Mesothelial cell of epicardium (in vitro differentiated cells): ENCODE measurements at places on chromosomes 11 and 22.

DNA sequence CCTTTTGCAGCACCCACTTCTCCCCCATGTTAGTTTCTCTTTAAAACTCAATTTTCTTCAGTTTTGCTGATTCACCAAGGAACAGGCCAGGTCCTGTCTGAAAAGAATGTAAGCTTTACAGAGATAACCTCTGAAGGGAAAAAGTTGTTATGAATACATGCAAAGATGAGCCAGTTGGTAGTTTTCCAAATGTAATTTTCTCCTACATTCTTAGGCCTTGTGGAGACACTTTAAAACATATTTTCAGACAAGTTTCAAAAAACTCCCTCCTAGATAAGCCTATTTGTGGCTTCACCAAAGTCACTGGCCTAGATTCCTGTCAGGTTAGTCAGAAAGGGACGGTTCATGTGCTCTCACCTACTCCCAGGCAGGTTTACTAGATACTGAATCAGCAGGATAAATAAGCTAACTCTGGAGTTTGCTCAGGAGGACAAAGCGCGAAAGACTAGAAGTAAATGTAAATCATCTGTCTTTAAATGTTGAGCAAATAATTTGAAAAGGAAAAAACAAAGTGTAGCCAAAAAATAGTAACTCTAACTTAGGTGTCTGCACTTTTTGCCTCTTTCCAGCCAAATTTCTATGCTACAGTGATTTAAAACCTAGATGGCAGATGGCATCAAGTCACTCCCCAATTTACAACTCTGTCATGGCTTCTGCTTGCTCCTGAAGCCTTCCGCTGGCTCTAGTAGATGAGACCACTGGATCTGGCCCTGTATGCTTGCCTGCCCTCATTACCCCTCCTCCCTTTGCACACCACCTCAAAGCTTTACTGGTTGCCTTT, 4.9 kb upstream of the ATP6V1E1 start:
- DNase-seq, result no peak

DNA sequence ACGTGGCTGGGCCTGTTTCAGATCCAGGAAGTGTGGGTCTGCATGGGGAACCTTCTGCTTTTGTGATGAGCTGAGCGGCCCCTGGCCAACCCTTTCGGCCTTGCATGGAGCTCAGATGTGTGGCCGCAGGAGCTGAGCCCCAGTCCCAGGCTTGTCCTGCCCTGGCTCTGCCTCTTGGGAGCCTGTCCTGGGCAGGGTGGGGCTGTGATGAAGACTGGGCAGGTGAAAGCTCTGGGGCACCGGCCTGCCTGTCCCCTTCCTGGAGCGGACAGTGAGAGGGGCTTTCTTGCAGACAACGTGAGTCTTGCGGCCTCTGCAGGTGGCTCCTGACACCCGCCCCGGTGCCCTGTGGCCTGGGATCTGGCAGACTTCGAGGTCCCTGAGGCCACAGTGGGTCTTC, 1296.6 kb downstream of the BRD1 start:
- no peak for DNase-seq

- no peak for DNase-seq
These were observed 89.1 kb downstream of the RPS6KA4 start for GRCh38 chr11:64447831-64448598.

GRCh38 chr11:73972620-73973449, 9.8 kb downstream of the UCP2 start:
- DNase-seq, result no peak

- DNase-seq, result no peak
These were observed 68.9 kb upstream of the KCNQ1OT1 start for GRCh38 chr11:2768471-2769408.

GRCh38 chr22:47052236-47053012, 290.0 kb downstream of the TBC1D22A start:
- DNase-seq, result no peak

DNA sequence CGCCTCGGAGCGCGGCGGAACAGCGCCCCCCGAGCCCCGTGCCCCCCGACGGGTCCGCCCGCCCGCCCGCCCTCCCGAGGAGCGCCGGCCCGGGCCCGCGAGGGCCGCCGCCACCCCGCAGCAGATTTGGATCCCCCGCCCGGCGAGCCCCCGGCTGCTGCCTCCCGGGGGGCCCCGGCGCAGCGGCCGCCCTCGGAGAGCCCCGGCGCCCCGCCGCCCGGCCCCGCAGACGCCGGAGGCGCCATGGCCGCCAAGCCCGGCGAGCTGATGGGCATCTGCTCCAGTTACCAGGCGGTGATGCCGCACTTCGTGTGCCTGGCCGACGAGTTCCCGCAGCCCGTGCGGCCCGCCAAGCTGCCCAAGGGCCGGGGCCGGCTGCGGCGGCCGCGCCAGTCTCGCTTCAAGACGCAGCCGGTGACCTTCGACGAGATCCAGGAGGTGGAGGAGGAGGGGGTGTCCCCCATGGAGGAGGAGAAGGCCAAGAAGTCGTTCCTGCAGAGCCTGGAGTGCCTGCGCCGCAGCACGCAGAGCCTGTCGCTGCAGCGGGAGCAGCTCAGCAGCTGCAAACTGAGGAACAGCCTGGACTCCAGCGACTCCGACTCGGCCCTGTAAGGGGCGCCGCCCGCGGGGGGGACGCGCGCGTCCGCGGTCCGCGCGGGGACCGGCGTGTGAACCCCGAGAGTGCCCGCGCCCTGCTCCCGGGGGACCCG, 380 bp downstream of the C11orf96 start:
- DNase-seq, result no peak

DNA sequence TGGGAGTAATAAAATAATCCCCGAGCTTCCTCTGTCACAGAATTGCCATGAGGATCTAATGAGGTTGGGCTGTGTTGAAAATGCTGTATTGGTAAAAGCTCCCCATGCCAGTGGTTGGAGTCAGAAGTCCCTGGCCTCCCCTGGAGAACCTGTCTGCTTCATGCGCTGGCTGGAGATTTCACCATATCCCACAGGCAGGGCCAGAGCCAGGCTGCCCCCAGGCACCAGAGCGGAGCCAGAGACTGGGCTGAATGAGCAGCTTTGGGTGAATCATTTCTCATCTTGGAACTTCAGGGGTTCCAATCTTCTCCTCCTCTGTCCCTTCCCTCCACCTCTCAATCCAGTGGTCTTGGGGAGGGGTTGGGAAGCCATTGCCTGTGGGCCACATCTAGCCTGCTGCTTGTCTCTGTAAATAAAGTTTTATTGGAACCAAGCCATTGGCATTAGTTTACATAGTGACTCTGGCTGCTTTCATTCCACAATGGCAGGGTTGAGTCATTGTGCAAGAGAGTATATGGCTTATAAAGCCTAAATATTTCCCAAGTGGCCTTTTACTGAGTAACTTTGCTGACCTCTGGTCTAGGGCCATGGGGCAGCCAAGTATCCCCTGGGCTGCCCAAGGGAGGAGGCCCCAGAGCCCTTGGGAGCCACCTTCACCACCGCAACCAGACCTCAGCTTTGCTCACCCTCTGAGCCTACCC, 35.2 kb downstream of the LRRC10B start:
- DNase-seq, result no peak

DNA sequence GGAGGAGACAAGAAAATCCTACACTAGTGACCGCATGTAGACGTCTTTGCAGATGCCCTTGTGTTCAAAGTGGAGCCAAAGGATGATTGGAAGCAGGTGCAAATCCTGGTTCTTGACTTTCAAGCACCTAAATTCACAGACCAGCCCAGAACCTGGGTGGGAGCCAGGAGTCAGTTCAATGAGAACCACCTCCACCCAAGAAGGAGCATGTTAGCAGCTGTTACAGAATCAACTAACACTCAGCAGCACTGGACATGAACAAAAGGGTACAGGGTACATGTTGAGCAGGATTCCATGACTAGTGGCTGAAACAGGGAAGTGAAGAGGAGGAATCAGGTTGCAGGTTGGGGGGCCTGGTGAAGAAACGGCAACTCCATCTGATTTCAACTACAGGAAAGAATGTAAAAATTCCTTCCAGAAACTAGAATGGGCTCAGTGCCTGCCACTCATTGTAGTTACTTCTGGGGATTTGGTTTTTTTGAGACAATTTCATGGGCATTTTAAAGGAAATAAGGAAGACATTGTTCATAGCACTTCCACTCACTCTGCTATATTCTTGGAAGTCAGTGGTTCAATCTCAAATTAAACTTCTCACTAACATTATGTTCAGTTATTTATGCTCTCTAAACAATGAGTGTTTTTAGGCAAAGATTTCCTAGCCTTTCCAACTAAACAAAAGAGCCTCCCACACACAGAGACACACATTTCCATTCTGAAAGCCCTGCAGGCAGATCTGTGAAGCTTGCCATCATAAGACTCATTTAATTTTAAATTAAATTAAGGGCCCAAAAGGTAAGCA, 173.3 kb downstream of the CADM1 start:
- DNase-seq, result no peak

GRCh38 chr22:23403720-23404688, 176.1 kb downstream of the IGLL1 start:
- DNase-seq, result no peak

- DNase-seq, result no peak
These were observed 829.7 kb upstream of the FAT3 start for GRCh38 chr11:91394727-91395414.

- DNase-seq, result no peak
These were observed 17.4 kb upstream of the CSNK2A3 start for GRCh38 chr11:11370255-11370961.

- peak; percentile 29 for DNase-seq
These were observed 13.2 kb upstream of the FXYD2 start for GRCh38 chr11:117837791-117838190.
